OCI-LY7 (cell line): ENCODE measurements at places on chromosomes 6 and 20.

DNA sequence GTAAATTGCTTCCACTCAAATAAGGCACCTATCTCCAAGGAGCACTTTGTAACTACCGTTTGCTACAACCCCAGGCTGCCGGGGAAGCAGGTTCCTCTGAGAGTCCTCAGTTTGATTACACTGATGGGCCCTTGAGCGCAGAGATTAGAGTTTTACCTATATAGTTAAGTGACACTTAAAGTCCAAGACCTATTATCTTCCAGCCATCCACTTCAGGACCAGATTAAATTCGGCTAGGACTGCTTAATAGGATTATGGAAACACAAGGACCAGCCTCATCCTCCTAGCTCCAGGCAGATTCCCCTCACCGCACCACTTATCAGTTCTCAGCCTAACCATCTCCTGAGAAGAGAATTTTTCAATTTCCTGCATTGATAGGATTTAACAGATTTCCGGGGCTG is 64.7 kb upstream of the TIAM2 start:
- DNase-seq: no peak

GRCh38 chr20:8250539-8251200 is 118.6 kb downstream of the PLCB1 start:
- DNase-seq: no peak

DNA sequence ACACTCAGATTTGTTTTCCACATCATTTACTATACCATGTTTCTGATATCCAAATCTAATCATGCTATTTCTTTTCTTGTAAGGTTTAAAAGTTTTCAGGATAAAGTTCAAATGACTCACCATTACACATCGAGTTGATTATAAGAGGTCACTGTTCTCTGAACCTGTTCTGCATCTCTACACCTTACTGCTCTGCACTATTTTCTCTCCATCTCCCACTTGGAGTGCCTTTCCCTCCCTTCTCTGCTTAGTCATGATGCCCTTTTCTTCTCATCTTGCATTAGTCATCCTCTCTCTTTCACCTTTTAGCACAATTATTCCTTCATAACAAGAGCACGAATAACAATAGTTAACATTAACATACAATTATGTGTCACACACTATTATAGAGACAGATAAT is 37.5 kb upstream of the FUT9 start:
- no peak for DNase-seq

- no peak for DNase-seq
Measured at GRCh38 chr20:3044336-3044965, 1.0 kb downstream of the GNRH2 start.

DNA sequence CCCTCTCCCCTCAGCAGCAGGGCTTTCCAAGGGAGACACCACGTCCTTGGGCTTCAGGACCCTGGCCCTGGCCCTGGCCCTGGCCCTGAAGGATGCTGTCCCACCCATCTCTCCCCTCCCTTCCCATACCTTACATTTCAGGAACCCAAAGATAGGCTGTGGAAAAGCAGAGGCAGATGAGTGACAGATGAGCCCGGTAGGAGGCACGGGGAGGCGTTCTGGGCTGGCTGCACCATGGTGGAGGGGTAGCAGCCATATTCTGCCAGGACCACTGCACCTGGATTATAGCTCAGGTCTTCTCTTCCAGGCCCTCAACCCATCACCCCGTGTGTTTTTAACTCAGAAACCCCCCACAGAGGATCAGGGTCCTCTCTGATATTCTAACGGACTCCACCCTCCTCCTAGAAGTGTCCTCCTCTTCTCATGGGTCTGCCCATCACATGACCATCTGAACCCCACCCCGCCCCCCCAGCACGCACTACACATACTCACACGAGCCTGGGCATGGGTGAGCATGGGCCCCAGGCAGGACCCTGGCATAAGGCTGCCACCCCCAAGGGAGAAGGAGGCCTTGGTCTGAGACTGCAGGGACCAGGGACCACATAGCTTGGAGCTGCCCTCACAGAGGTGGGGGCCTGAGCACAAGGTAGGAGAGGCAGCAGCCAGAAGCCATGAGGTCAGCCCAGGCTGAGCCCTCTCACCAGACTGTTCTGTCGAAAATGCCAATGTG is 220.8 kb upstream of the CDH4 start:
- DNase-seq: no peak

GRCh38 chr20:38001173-38001875 is 31.9 kb downstream of the TTI1 start:
- DNase-seq: no peak

GRCh38 chr6:123636782-123637181 is at the start of gene TRDN:
TSS of gene TRDN (minus strand) at chr6:123636950. CDS start at chr6:123636775, 175 bp downstream.
- no peak for DNase-seq

GRCh38 chr20:18802012-18802634 is 11.5 kb upstream of the SCP2D1 start:
- DNase-seq: peak; percentile 36

DNA sequence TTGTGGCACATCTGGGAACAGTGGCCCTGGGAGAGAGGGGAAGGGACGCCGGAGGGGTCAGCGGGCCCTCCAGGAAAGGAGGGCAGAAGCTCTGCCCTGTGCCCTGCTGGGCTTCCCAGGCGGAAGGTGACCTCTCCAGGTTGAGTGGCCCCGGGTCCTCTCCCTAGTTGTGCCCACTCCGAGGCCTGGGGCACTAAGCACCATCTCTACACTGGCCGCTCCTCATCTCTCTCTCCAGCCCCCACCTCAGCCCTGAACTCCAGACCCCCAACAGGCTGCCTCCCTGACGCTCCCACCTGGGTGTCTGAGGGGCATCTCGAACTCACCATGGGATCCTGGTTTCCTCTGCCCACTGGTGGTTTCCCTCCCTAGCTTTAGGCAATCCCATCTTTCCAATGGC is 18.1 kb downstream of the KCNG1 start:
- no peak for DNase-seq

GRCh38 chr6:55049866-55050265 is 124.4 kb upstream of the HCRTR2 start:
- DNase-seq: no peak

DNA sequence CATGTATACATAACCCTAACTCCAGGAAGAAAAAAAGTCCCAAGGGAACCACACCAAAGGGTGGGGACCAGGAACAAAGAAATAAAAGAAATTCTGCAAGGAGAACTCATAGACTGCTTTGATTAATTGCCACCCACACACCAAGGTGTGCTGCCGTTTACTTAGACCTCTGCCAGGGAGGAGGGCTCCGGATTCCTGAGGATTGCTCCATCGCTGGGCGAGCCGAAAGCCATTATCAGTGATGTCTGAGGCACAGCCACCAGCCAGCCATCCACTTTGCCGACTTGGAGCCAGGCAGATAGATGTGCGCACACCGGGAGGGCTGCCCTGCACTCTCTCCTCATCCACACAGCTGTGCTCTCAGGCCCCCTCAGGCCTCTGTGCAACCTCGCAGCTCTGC is 272.7 kb upstream of the FOXQ1 start:
- no peak for DNase-seq

DNA sequence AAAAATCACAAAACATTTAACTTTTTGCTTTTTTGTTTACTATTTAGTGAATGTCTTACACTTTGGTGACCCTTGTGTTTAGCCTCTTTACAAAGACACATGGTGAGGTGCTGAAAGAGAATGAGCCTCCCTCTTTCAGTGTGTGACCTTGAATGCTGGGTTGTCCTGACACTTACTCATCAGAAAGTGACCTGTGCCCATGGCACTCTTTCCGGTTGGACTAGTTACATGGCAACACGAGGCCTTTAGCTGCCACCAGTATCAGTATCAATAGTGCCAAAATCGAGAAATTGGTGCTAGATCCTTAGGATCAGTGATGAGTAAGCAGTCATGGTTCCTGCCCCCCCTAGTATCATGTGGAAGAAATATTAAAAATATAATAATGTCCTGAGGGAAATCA is 1.7 kb upstream of the RPL7L1 start:
- DNase-seq: no peak

- no peak for DNase-seq
Measured at GRCh38 chr20:15077733-15078250, 740.4 kb upstream of the FLRT3 start.

DNA sequence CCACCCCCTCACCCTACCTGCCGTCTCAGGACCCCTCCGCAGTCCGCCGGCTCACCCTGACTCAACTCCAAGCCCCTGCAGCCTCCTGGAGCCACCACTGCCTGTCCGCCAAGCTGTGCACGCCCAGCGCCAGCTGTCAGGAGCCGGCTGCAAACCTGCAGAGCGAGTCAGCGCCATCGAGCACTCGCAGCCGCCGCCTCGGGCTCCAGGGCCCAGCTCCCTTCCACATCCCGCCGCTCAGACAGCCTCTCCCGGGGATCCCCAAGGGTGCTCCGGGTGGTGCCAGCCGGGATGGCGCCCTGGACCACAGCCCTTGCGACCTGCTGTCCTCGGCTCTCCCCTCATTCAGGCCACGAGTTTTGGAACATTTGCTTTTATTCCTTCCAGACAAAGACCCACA is 4.3 kb downstream of the TNNC2 start:
- DNase-seq: no peak

DNA sequence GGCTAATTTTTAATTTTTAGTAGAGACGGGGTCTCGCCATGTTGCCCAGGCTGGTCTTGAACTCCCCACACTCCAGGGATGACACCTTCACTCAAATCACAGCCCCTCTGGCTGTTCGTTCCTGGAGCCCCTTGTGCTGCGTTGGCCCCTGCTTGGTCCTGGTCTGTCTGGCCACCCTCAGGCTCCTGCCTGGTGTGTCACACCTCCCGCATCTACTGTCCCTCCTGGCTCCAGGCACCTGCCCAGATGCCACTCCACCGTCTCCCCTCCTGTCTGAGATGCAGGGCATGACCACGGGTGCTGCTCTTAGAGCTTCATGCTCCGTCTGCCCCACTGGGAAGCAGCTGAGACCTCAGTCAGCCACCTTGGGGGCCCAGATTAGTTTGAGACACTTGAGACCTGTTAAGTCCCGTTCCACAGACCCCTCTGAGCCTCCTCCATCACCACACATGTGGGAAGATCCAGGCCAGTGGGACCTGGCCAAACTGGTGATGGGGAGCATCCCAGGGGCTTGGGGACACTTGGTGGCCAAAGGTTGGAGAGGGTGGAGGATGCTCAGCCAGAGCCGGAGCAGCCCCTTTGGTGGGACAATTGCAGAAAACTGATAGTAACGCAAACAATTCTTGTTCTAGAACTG is 21.9 kb upstream of the NPBWR2 start:
- DNase-seq: no peak

DNA sequence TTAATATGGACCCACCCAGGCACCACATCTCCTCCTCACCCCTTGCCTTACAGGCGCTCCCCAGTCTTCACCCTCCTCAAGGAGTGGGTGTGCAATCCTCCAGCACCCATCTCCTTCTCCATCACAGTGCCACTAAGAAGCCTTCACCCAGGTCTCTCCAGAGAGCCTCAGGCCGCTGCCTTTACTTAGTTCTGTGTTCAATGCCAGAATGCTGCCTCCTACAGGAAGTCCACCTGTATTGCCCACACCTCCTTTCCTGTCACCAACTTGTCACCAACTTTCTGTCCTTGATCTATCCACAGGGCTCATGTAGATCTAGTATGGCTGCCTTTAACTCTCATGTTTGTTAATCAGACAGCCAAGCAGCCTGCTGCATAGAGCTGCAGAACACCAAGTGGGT is 586 bp upstream of the LST1 start:
- DNase-seq: peak; percentile 79

DNA sequence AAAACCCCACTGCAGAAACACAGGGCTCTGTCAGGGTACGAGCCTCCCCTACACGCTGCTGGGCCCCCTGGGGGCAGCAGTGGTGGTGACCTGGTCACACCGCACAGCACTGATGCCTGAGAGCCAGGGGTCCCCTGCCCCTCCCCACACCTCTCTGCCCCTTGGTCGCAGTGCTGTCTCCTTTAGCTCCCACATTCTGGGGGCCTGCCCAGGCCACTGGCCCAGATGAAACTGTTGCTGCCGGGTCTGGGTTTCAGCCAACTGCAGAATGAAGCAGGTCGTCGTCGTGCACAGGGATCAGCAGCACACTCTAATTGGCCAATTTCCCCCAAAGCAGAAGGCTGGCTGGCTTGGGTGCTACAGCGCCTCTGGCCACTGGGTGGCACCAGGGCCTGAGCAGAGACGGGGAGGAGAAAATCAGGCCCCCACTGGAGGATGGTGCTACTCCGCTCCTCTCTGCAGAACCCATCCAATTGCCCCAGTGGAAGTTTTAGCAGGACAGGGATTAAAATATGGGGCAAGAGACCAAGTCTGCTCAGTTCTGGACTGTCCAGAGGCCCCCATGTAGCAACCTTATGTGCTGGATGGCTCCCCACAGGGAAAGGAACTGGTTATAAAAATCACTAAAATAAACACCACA is 26.1 kb downstream of the DIDO1 start:
- DNase-seq: peak; percentile 75

GRCh38 chr20:55052459-55052858 is 577.1 kb downstream of the DOK5 start:
- no peak for DNase-seq

DNA sequence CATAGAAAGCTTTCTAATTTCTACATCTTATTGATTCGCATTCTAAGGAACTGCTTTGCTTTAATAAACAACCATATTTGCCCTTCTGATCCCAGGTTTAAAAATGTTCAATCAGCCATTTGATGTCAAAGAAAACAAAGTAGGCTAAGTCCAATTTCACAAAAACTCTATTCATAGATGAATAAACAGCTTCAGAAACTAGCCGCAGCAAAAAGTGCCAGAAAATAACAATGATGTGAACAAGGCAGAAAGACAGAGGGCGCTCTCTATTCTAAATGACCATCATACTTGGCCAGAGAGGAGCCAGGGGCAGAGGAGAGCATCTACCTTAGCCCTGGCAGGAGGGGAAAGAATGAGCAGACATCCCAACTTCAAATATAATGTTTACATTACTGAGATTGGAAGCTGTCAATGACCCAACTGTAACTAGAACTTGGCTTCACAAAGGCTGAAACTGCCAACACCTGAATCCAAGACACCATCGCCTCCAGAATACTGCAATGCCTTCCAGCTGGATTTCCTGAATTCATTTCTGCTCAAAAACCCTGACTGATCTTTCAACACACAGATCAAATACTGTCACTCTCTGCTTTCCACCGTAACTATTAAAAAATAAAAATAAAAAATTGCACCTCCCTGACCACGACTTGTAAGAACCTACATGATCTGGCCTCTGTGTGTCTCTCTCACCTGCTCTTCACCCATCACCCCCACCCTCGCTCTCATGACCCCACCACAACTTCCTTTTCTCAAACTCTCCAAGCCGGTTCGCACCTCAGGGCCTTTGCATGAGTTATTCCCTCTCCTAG is 9.5 kb downstream of the CNKSR3 start:
- DNase-seq: no peak

DNA sequence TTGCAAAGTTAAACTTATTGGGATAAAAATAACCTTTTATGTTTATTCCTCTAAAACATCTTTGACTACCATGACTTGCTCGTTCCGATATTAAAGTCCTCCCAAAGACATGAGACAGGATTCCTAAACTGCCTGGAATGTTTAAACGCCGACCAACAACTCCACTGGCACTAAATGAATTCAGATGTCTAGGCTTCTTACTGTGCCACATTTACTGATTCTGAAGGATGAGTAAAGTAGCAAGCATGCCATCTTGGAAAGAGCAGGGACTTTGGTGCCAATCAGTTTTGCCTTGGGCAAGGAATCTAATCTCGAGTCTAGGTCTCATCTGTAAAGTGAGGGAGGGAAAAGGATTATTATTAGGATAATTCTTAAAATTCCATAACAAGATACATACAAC is 25.3 kb downstream of the MBOAT1 start:
- DNase-seq: no peak
